ENCODE measurements at places on chromosomes 5 and 9.

- DNase-seq, result no peak
These were observed 8.2 kb downstream of the TNIP1 start for GRCh38 chr5:151072630-151073025.

GRCh38 chr5:142017832-142018427 is 5.1 kb upstream of the GNPDA1 start:
- no peak for DNase-seq

GRCh38 chr5:175872287-175873087 is 1.1 kb downstream of the CPLX2 start:
- DNase-seq, result no peak

DNA sequence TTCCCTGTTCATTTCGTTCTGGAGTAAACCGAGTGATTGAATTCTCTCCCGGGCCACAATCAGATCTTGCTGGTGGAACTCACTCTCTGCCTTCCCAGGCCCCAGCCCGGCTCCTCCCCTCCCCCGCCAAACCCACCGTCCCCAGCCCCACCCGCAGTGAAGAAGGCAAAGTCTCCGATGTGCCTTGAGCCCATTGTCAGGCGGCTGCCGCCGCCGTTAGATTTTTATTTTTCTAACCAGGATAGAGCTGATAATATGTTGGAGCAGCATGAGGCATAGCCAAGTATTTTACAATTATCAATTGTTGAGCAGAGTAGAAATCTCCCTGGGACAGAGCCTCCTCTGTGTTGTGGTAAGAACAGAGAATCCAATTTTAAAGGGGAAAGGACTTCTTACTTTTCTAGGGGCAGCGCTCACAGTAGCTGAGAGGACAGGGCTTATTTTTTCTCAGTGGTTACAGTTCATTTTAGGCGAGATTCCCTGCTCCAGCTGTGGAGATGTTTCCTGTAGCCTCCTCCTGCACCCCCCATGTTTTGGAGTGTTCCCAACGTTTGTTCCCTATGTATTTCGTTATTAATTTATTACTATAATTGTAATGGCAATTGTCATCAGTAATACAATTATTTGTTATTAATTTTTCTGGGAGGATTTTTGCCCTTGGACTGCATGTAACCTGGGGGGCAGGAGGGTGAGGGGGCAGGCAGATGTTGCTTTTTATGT is 1.3 kb downstream of the PSAT1 start:
- DNase-seq, result peak; percentile 5

DNA sequence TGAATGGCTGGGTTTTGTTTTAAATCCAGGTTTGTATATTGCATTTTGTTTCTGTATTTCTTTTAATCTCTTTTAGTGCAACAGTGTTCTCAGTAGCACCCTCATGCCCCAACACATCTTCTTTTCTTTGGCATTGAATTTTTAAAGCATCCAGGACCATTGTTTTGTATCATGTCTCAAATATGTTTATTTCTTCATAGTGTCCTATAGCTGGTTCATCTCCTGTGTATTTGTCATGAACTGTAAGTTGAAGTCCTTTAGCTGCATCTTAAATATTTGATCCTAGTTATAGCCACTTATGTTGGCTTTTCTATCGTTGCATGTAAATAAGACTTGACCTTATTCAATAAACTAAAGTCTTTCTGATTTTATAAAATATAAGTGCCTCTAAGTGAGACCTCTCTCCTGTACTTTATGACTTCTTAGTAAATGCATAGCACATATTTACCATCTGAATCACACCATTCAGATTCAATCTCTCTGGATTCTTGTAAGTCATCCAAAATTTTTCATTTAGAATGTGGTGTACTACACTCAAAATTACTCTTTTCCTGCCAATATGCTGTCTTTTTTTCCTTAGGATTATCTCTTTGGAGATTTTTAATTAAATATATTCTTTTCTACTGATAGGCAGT is 21.0 kb upstream of the ERCC6L2 start:
- DNase-seq, result no peak

DNA sequence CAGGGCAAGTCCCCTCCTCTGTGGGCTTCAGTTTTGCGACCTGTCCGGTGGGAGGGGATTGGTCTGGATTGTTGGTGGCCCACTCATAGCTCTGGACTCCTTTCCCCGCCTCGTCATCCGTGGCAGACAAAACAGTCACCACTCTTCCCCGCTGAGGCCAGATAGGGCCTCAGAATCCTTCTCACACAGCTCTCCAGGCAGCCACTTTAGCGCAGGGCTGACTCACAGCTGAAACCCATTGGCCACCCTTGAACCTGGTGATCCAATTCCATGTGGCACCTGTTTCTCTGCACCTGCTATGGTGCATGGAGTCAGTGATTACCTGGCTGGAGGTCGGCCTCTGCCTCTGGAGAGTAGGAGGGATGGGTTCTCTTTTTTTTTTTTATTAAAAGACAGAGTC is 15.8 kb upstream of the CACFD1 start:
- no peak for DNase-seq

DNA sequence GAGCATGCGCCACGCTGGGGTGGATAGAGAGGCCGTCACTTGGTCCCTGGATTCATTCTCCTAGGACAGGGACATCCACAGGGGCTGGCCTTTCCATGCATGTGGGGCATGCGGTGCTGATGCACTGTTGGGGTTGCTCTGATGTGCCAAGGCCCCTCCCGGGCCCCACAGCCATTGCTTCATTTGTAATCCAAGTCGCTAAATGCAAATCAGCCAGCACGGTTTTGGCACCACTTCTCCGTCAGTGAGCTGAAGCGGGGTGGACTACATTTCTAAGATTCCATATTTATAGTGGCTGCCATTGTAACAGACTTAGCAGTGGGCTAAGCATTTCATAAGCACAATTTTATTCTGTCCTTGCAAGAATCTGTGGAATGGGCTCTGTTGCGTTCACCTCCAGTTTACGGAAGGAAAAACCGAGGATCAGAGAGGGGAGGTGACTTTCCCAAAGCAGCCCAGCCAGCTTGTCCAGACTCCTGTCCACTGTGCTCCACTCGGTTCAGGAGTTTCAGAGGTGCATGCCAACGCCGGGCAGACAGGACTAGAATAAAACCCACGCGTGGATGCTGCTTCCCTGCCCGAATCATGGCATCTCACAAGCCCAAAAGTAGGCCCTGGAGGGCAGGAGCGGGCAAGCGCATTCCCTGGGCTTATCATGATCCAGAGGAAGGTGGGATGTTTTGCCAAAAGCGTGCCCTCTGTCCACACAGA is 102.6 kb upstream of the COL5A1 start:
- no peak for DNase-seq

DNA sequence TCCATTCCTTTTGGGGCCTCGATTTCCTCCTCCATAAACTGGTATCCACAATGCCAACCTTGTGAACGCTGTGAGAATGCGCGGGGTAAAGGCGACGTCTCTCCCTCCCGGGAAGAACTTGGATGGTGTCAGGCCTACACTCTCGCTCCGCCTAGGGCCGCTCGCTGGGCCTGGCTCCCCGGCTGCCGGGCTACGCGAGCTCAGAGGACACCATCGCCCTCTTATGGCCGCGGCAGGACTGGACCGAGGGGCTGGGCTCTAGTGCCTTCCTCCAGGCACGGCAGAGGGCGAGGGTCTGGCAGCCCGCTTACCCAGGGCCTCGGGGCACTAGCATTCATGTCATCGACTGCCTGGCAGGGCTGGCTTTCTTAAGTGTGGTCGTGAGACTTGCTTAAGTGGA is 1.3 kb upstream of the EXOSC2 start:
- no peak for DNase-seq

- no peak for DNase-seq
These were observed 5.5 kb downstream of the FSTL4 start for GRCh38 chr5:133606835-133607234.

- DNase-seq, result no peak
These were observed 323.1 kb downstream of the ADGRV1 start for GRCh38 chr5:90881626-90882150.

DNA sequence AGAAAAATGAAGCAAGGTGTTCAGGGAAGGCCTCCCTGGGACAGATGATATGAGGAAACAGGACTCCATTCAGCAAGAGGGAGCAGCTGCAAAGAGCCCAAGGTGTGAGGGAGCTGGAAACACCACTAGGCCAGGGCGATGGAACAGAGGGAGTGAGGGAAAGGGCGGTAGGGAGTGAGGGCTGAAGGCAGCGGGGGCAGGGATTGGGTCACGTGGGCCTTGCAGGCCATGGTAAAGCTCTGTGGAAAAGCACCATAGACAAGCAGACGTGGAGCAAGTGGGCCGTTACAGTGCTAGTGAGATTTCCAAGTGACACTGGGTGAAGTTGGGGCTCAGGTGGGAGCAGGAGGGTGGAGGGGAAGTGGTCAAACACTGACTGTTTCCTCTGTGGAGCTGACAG is 10.8 kb upstream of the PRRC1 start:
- no peak for DNase-seq

DNA sequence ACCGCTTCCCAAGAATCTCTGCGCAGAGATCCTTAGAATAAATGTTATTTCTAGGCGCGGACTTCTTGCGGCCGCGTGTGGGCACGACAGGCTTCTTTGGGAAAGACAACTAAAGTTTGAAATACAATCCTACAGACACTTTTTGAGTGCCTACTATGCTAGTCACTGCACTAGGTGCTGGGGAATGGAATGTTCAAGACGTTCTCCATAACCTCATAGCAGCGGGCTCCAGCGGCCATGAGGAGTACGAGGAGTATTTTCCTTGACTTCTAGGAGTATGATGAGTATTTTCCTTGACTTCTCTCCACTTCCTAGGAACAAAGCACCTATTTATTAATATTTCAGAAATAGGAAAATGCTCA is 636 bp upstream of the PWWP2A start:
- DNase-seq, result no peak

DNA sequence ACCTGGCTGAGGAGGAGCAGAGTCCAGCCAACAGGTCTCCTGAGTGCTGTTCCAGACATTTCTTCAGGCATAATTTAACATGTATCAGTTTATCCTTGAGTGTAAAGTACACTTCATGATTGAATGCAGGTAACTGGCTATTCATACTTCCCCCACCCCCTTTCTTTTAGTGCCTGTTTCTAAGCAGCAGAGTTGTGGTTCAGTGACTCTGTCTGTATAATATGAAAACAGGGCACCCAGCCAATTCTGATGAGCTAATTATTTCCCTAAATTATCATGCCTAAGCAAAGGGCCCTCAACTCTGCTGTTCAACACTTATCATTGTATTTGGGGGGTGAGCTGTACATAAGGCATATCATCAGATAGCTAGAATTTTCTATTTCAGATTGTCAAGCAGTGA is 51.9 kb upstream of the ZSWIM6 start:
- no peak for DNase-seq

- no peak for DNase-seq
These were observed 1389.2 kb upstream of the NUDT12 start for GRCh38 chr5:104951829-104952228.

- DNase-seq, result peak; percentile 70
These were observed 117.7 kb downstream of the SLC12A2 start for GRCh38 chr5:128201065-128201926.

DNA sequence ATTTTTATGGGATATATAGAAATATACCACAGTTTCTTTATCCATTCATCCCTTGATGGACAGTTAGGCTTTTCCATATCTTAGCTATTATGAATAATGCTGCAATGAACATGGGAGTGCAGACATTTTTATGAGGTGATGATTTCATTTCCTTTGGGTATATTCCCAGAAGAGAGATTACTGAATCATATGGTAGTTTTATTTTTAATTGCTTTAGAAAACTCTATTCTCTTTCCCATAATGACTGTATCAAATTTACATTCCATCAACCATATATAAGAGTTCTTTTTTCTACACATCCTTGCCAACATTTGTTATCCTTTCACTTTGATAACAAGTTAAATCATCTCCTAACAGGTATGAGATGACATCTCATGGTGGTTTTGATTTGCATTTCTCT is 821.6 kb downstream of the TLE1 start:
- DNase-seq, result no peak

- no peak for DNase-seq
These were observed 50.1 kb upstream of the ANKRD33B start for GRCh38 chr5:10513501-10514442.

- peak; percentile 47 for DNase-seq
These were observed at the start of gene CCDC69 for GRCh38 chr5:151223447-151224264. Gene CCDC69, minus strand, starts transcription at chr5:151224092. Its CDS starts 122 bp downstream, at chr5:151223970.

GRCh38 chr9:134489621-134490408 is 151.8 kb upstream of the COL5A1 start:
- DNase-seq, result no peak

DNA sequence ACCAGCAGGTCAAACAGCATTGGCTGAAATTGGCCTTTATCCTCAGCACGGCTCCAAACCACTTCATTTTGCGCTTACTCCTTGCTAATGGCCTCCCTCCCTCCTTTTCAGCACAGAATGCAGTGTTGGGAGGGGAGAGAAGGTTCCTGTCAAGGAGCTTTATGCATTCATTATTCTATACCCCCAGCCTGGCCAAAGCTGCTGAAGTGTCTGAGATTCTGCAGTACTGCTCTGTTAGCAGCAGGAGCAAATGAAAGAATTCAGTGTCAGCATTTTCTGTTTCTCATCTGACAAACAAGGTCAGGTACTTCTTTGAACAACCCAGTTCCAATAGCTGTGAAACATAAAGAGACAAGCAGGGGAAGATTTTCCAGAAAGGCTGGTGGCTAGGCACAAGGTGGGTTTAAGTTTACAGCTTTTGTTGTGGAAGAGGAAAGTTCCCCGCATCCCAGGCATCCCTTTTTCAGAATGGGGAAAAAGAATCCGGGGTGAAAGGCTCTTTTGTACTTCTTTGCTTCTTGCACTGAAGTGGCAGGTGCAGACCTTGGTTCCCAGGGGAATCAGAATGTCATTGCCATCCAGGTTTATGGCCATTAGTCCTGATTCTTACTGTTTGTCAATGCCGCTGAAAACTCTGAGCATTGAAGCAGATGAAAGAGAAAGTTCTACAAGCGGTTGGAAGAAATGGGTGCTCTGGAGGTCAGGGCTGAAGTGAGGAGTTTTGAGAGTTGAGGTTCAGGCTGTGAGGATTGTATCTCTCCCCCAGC is 109.3 kb upstream of the APC start:
- DNase-seq, result no peak

DNA sequence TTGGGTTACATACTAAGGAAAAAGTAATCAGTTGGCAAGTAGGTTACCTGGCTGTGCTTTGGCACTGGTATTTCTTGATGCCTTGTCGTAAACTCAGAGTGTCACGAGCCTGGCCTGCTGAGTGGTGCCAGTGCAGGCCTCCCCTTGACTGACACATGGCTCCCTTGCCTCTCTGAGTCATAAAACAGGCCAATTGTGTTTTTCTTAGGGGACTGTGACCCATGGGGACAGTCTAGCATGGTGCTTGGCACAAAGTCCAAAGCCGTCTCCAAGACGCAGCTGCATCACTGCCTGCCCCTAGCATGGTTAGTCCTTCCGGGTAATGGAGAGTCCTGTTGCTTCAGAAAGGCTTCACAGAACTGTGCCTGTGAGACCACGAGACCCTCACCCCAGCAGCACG is 132.5 kb downstream of the MVB12B start:
- DNase-seq, result no peak

GRCh38 chr9:124149992-124150391 is 107.8 kb upstream of the NEK6 start:
- no peak for DNase-seq

- peak; percentile 7 for DNase-seq
These were observed 135.9 kb downstream of the GADD45G start for GRCh38 chr9:89740722-89741121.

DNA sequence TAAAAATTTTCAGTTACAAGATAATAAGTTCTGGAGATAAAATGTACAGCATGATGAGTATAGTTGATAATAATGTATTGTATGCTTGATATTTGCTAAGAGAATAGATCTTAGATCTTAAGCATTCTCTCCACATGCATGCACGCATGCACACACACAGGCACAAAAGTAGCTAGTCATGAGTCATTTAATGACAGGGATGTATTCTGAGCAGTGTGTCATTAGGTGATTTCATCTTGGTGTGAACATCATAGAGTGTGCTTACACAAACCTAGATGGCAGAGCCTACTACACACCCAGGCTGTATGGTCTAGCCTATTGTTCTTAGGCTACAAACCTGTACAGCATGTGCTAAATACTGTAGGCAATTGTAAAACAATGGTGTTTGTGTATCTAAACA is 124.2 kb downstream of the PTTG1 start:
- DNase-seq, result no peak

Measured in activated CD4-positive, alpha-beta T cell treated with anti-CD3 and anti-CD28 coated beads for 4 hours (primary cell).